ENCODE measurements at places on chromosomes 2 and 18.

- DNase-seq, result no peak
Observed at GRCh38 chr2:43715300-43716098, 39.3 kb upstream of the C1GALT1C1L start.

DNA sequence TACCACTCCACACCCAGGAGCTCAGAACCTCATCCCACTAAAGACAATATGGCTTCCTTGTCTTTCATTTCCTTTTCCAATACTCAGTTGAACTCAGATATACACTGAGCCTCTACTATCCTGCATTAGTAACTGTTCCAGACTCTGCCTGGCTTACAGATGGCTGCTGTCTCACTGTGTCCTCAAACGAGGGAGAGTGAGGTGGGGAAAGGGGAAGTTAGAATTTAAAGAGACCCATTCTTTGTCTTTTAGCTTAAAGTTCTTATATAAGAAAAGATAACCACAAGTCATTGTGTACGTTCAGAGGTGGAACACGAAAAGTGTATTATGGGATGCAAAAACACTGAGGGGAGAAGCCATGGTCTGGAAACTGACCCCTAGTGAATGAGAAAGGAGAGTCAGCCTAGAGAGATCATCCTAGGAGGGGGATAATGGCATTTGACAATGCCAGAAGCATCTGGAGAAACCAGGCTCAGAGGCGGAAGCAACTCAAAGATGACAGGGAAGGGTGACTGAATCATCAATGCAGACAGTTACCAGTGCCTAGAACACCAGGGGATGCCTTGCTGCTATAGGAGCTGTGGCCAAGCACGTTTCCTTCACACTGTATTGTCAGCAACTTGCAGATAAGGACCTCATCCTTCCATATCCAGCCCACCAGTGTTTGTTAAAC, 170.7 kb downstream of the CYRIA start:
- DNase-seq, result no peak

- DNase-seq, result no peak
Observed at GRCh38 chr2:160575368-160575767, 81.8 kb upstream of the RBMS1 start.

DNA sequence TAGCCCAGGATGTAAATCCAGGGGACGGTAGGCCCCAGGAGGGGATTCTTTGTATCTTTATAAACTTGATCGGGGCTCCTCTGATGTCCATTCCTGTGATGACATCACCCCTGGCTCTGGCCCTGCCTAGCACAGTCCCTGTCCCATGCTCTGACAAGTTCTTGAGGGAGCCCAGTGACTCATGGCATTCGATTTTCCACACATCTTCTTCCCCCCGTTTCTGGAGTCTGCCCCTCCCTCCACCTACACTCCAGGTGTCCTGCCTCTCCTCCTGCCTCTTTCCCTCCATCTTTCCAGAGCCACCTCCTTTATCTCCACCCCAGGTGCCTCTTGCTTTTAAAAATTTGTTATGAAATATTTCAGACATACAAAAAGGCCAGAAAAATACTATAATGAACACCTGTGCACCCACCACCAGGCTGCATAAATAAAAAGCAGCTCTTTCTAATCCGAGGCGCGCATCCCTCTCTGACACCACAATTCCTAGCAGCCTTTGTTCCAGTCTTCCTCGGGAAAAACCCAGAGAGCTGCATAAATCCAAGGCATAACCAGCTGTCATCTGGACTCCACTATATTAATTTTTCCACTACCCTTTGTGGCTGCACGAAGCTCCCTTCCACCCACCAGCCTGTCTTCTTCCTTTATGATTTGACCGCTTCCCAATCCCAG, 207.7 kb downstream of the ZBTB7C start:
- DNase-seq, result no peak

DNA sequence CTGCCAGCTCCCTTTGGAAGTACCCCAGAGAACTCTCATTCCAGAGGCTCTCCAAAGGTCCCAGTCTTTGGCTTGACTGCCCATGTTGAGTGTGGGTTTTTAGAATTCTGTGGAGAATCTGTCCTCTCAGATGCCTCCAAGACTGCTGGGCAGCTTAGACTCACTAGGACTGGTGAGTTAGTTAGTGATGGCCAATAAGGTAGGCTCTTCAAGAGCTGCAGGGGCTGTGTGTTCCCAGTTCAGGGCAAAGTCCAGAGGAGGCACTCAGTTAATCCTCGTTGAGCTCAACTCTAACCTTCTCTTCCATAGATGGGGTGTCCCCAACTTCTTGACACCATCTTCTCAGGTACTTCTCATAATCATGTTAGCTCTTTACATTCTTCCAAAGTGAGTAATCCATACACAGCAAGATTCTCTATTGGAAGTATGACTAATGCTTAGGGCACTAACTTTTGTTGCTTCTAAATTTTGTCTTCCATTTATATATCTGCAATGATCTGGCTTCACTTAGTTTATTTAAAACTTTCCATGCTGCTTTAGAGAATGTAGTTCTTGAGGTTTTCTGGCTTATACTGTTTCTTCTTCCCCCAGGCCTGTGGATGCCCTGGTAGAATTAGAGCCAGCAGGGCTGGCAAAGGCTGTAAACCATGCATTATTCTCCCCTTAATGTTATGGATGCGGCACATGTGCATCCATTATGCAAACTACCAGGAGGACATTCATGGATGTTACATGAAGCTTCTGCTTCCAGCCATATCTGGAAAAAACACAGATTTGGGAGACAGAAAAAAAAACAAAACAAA, 88.9 kb downstream of the POLE4 start:
- DNase-seq, result no peak

GRCh38 chr18:67400502-67401117, 115.9 kb downstream of the DSEL start:
- no peak for DNase-seq

GRCh38 chr2:121810959-121811853, 55.8 kb downstream of the TSN start:
- no peak for DNase-seq

- DNase-seq, result no peak
Observed at GRCh38 chr18:67553437-67553836, 36.9 kb upstream of the DSEL start.

DNA sequence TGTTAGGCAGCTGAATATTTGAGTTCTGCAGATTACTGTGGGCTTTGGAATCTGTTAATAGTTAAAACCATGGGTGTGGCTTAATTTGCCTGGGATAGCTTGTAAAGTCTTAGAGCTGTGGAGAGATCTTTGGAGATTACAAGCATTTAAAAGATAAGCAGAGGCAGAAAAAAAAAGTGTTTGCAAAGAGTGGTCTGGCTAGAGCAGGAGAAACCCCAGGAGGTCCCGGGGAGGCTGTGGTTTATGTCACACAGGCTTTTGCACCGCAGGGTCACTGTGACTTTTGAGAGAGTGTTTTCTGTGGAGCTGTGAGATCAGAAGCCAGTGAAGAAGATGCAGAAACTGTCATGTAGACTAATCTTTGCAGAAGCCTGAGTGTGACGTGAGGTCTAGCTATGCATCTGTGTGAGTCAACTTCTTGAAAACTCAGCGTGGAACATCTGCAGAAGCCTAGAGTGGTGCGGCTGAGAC, 49.0 kb downstream of the SETBP1 start:
- DNase-seq, result no peak

DNA sequence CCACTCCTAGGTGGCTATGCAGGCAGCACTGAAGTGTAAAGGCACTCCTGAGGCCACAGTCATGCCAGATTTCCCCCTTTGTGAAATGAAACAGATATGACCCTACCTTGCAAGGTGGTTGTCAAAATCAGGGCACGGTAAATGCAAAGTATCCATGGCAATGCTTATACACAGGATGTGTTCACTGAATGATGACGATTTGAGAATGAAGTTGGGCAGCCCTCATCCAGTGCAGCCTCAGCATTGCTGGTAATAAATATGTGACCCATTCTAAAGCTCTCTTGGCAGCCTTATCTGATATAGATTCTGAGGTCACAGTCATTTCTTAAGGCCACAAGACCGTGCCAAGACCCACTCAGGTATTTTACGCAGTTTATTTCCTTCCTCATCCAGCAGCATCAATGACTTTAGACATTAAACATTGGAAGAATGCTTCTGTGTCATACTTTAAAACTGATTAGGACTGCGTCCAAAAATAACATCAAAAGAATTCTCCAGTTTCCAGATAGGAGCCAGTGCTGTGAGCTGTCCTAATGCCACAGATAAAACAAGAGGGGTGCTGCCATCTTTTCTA, 125.5 kb upstream of the SERTAD2 start:
- no peak for DNase-seq

DNA sequence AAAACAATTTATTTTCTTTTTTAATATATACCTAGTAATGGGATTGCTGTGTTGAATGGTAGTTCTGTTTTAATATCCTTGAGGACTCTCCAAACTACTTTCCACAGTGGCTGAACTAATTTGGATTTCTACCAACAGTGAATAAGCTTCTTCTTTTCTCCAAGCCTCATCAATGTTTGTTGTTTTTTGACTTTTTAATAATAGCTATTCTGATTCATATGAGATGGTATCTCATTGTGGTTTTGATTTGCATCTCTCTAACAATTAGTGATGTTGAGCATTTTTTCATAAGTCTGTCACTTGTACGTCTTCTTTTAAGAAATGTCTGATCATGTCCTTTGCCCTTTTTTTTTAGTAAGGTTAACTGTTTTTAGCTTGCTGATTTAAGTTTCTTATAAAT, 863.3 kb downstream of the CNTNAP5 start:
- no peak for DNase-seq

DNA sequence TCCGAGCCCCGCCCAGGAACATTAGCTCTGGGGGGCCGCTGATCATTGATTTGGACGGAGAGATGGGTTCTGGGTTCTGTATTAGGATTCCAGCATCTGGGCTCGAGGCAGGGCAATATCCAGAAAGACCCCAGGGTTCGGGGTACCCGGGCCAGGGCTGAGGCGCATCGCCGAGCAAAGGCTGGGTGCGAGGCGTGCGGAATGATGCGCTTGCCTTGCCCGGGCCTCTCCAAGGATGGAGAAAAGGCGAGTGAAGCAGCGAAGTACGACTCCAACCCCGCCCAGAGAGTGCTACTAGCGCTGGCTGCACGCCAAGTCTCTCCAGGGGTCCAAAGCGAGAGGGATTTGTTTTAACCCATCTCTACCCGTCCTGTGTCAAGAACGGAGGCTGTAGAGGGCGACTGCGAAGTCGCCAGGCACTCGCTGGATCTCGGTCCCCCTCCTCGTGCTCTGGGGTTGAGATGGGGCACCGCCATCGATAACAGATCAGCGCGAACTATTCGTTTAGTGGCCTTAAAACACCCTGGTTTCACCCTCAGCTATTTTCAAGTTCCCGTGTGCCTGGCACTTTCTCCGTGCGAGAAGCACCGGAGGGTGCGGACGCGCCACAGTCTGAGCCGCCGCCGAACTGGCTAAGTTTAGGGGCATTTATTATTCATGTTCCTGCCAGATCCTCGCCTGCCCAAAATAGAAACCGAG, 1.9 kb downstream of the ADCYAP1 start:
- DNase-seq, result no peak

DNA sequence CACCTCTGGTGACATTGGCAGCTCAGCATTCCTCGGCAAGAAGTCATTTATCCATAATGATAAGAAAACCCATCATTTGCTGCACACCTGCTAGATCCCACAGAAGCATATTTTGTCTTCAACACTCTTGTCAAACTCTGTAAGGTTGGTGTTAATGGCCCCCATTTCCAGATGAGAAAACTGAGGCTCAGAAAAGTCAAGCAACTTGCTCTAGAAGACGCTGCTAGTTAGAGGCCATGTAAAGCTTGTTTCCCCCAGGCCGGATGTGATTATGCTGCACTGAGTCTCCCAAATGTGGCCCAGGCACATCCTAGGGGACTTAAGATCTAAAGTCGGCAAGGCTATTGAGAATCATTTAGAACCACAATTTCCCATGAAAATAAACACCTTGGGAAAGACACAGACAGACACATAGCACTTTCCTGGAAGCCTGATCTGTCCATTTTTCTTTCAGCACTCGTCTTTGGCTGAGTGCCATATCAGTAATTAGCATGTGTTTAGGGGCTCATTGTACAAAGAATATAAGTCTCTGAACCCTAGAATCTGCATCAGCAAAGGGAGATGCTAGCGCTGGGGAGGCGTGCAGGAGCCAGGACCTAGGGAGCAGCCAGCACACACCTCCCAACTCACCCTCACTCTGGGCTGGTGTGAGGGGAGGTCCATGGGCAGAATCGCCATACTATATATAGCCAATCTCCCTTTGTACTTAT, 39.3 kb downstream of the C1QL2 start:
- DNase-seq, result no peak

DNA sequence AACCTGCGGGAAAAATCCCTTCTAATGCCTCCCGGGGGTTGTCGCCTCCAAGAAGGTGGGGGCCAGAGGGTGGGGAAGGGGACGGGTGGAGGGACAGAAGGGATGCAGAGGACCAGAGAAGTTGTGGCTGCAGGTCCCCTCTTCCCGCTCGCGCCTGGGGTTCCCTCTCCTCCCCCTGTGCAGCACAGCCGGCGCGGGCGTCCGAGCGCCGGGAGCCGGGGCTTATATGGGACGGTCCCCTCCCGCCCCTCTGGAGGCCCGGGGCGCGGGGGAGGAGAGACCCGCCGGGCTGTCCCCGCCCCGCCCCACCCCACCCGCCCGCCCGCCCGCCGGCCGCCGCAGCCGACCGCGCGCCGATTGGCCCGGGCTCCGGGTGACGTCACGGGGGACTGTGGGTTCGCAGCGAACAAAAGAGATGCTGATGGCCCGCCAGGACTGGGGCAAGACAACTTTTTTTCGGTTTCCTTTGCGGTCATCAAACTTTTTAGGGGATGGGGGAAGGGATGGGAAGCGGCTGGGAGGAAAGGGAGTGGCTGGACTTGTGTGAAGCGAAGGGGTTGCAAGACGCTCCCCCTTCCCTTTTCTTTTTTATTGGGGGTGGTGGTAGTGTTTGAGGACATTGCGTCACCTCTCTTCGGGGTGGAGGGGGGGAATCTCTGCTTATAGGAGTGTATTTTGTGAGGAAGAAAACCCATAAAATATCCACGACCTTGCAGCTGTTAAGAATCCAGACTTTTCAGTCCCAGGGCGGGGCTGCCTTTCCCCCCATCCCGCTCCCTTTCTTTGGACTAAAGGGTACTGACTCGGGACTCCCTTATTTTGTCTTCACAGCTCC, at the start of gene FN1:
FN1 (minus strand) TSS at position 199 of the 835 bp plus-strand sequence. CDS start 266 bp downstream, outside the sequence.
- peak; percentile 11 for DNase-seq

DNA sequence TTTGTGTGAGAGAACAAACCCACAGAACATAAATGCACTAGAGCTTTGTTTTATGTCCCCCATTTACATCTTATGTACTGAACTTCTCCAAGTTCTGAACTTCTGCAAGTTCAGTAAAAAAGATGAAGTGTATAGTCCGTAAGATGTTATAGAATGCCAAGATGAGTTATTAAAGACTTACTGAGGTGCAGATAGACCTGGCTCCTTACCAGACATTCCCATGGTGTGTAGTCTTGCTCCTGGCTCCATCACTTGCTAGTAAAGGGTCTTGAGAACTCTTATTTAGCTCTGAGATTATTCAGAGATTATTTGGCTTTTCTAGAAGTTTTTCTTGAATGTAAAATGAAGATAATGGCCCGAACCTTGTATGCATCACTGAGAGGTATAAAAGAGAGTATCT, 16.8 kb downstream of the GULP1 start:
- DNase-seq, result no peak

All from CD4-positive, alpha-beta T cell (primary cell).